ENCODE measurements at places on chromosomes 13 and 19. TPM values are rescaled to one million over a fixed set of nuclear protein-coding genes. Genes with fewer than 3 reads are reported as not detected.

CEACAM5 gene
- total RNA-seq, result not detected

KLC3 gene
- total RNA-seq, result not detected

LGALS14 gene
- total RNA-seq, result not detected

DNA sequence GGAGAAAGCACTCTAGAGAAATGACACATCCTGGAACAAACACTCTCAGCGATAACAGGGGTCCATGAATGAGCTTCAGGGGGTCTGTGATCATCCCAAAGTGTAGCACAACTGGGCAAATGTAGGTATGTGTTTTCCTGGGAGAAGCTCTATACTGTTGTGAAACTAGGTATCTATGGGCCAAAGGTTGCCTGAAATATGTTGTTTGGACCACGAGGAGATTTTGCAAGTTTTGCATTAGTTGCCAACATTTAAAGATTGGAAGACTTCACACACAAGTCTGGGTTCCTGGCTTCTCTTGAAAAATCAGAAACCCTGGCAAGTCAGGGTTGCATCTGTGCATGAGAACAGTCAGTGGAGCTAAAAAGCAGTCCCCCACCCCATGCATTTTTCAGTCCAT lies 26.7 kb upstream of the POU2F2 start:
- DNase-seq, result no peak

- DNase-seq, result no peak
Observed at GRCh38 chr19:1206150-1206863, 729 bp downstream of the STK11 start.

GRCh38 chr19:40625406-40626120 lies 24.4 kb downstream of the LTBP4 start:
- no peak for DNase-seq

DNA sequence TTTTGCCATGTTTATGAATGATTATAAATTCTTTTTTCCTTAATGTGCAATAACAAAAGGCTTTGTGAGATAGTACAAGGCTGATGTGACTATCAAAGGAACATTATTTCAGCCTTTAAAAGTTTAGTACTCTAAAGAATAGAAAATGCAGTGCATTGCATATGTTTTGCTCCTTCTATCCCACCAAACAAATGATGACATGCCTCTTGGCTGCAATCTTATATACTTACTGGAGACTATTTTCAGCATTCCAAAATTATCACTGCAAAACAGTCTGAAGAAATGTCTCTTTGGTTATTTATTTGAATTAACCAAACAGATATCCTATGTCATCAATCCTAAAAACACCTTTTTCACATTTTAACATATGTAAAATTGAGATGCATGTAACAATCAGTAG lies 776.5 kb upstream of the SPRY2 start:
- no peak for DNase-seq

GRCh38 chr19:54188215-54188871 lies 1.0 kb downstream of the MBOAT7 start:
- no peak for DNase-seq

All from esophagus muscularis mucosa (tissue), 4 donors.